A549 treated with Hydrocortisone at 1 μM for 4 hours (cell line): ENCODE measurements at places on chromosomes 6 and 20. TPM values are rescaled to one million over a fixed set of nuclear protein-coding genes. Genes with fewer than 3 reads are reported as not detected.

SEC63 gene
- total RNA-seq, result 17.9 to 23.1 TPM (median 22.8 TPM) in 5 replicates

BPI gene
- not detected in 5 replicates for total RNA-seq

TREML2 gene
- total RNA-seq, result not detected in 5 replicates

MKKS gene
- total RNA-seq, result 16.6 to 19.9 TPM (median 18.2 TPM) in 5 replicates

PTCHD4 gene
- total RNA-seq, result 0.06 to 0.09 TPM (median 0.08 TPM) in 3 of 5 replicates, not detected in the others

LPIN3 gene
- total RNA-seq, result 10.9 to 14.4 TPM (median 13.7 TPM) in 5 replicates
